ENCODE measurements at places on chromosomes 13 and 19.

- DNase-seq, result no peak
These were observed 2.8 kb upstream of the A1BG start for GRCh38 chr19:58355908-58356765.

DNA sequence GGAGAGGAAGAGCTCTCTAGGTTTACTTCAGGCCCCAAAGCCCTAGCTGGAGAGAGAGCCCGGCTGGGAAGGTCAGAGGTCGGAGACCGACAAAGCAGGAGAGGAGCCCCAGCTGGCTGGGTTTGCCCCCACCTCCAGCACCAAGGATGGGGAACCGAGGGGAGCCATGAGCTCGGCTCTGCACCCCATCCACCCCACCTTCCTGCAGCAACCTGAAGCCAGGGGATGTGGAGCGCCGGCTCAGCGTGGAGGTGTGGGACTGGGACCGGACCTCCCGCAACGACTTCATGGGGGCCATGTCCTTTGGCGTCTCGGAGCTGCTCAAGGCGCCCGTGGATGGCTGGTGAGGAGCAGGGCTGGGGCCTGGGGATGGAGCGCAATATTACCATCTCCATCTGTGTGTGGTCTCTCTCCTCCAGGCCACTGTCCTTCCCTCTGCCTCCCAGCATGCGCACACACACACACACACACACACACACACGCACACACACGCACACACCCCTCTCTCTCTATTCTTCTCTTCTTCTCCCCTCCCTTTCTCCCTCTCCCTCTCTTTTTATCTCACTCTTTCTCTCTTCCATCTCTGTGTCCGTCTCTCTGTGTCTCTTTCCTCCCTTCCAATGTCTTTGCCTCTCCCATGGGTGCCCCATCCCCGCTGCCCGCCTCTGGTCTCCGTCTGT lies 10.4 kb downstream of the PRKCG start:
- DNase-seq, result no peak

DNA sequence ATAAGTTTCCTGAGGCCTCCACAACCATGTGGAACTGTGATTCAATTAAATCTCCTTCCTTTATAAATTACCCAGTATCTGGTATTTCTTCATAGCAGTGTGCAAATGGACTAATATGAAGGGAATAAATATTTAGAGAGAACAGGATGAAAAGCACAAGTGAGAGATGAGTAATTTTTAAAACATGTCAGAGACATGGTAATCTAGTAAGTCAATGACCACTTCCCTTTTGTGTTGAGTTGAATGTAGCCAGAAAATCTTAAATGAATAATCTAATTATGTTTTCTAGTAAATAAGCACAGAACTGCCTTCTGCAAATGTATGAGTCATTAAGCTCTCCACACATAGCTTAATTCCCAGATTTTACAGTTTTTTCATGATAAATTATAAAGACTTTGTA lies 524.1 kb upstream of the SLITRK5 start:
- DNase-seq, result no peak

DNA sequence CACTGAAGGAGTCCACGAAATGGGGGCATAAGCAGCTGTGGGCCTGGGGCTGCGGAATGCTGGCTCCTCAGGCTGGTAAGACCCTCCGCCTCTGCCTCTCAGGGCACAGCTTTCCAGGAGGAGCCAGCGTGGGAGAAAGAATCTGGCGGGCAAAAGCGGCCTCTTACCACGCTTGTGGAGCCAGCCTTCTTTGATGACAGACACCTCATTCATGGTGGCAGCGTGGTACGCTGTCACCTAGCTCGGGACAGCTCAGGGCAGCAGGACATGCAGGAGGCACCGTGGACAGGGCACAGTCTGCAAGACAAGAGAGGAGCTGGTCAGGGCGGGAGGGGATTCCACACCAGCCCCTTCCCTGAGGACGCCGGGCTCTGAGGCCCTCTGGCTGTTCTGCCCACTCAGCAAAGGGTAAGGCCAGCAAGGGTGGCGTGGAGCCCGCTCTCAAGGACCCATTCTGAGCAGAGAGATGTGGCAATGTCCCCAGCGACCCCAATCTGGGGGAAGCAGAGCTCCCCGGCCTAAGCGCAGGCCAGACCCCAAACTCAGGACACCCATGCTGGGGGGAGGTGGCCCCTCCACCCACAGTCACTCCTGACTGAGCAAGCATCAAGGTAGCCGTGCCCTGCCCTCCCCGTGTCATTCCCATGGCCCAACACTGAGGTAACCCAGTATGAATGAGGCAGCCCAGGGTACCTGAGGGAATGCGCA lies 19.9 kb downstream of the AKT2 start:
- DNase-seq, result no peak

DNA sequence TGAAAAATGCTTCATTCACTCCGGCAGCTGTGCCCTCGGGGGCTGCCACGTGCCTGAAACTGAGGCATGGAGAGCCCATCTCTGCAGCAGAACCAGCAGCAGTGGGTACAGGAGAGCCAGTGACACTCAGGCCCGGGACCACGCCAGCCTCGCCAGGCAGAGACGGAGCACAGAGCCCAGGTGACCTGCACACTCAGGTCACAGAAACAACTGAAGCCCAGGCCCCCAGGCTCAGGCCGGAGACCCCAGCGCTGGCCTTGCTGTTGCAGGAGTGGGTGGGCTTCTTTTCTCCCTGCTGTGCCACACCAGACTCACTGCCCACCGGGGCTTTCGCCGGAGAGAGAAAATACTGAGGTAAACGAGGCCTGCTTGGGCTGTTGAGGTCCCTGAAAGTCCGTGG lies 117.3 kb downstream of the SOX1 start:
- DNase-seq, result no peak

DNA sequence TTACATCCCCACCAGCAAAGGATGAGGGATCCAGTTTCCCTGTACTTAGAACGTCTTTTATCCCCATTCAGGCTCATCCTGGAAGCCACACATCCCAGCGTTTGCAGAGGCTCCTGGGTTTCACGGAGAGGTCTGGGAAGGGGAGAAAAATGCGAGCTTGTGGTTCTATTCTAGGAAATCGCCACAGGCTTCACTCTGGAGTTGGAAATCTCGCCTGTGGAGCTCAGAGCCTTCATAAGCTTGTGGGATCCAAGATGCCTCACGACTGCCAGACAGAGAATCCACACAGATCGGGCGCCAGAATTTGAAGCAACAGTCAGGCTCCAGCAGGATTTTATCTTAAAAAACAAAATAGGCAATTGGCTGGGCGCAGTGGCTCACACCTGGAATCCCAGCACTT lies 157.9 kb downstream of the PTPRS start:
- no peak for DNase-seq

GRCh38 chr19:36256853-36257519 lies 42.1 kb downstream of the ZNF146 start:
- no peak for DNase-seq

Data from stimulated activated CD4-positive, alpha-beta T cell treated with anti-CD3 and anti-CD28 coated beads, Interleukin-15, amount 100 ng/mL, for 1 hour (primary cell).